ENCODE measurements at places on chromosomes 2 and 18. TPM values are rescaled to one million over a fixed set of nuclear protein-coding genes. Genes with fewer than 3 reads are reported as not detected.

DNA sequence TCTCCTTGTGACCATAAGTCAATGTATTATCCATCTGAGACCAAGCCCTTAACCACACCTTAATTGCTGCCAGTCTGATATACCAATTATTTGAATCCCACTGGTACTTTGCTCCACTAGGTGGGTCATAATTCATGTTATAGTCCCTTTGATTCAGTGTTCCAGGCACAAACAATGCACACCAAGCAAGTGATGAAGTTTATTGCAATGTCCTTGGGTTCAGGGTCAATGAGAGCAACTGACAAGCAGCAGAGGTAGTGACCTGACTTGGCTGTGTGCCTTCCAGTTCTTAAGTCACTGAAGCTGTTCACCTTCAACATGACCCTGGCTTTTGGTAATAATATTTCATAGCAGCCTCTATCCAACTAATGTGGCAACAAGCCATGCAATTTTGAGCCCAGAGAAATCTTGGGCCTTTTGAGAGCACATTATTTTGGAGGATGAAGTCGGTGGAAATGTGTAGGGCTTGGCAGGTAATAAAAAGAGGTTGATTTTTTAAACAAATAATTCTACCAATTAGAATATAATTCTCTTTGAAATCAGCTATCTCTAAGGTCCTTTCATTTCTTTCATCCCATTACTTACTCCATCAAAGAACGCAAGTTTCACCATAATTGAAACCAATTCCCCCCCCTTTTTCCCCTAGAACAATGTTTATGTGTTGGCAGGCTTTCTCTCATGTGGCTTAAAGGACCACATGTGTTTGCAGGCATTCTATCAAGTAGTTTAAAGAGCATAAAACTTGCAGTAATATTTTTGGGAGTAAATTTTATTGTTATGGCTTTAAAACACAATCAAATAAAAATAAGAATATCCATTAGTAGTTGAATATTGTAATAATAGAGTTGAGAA lies 3.1 kb upstream of the CPO start:
- DNase-seq: no peak

DNA sequence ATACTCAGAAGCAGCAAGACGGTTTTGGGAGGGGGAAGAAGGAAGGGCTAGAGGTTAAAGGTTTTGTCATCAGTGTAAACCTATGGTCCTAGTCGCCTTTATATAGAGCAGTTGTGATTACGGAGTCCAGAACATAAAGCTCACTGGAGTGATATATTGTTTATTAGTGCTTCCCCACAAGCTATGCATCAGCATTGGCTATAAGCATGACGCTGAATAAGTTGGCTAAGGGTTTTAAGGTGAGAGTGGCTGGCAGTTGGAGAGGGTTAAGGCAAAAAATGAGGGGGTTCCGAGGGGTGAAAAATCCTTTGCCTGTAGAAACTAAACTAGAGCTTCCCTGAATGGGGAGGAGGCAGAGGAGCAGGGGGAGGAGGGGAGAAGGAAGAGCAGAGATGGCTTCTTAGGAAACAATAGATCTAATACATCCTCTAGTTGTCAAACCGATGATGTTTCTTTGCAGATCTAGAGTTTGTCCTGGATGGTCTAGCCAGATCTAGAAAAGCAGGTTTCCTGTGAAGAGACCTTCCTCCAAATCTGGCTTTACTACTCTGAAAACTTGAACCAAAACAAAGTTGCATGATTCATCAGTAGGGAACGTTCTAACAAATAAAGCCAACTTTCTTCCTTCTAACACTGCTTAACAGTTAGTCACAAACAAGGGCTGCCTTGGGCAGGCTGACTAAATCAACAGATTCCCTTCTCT lies 2.5 kb downstream of the KLF7 start:
- DNase-seq: no peak

EMX1 gene
- total RNA-seq: not detected

XIRP2 gene
- not detected for total RNA-seq

KHK gene
- total RNA-seq: 3.3 TPM

DNA sequence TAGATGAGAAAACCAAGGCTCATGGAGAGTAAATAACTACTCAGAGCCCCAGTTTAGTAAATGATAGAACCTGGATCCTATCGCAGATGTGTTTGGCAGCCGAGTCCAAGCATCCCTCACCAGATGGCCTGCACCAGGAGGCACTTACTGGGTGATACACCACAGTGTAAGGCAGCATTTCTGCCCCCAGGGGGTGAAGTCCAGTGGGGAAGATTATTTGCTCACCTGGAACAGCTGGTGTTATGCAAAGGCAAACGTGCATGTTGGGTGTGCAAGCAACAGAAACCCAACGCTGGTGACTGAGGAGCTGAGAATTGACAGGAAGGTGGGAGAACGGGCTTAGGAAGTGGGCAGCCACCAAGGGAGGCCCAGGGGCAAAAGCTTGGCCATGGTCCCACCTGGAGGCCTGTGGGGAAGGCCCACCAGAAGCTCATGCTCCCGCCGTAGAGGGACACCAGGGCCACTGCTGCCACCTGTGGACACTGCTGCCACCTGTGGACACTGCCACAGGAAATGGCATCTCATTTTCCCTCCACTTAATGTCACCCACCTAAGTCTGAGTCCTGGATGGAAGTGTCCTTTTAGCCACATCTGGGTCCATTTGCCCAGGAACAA lies 100.6 kb downstream of the TFCP2L1 start:
- no peak for DNase-seq

RALBP1 gene
- total RNA-seq: 74.4 TPM

CHRNG gene
- not detected for total RNA-seq

DNA sequence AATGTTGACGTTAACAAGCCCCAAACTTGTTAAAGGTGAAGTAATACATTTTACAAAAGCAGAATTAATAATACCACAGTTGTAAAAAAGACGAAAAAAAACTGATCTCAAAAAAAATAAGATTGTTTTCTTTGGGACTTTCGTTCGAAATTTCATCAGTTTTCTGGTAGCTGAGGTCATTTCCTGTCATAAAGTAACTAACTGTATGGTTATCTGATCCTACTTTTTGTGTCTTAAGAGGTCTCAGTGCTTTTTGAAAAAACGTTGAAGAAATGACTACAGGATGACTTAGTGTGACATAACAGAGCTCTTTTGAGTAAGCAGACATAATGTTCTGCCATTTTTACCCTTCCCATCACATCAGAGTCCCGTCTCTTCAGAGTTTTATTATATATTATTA lies 79.3 kb downstream of the BIRC6 start:
- DNase-seq: no peak

DNA sequence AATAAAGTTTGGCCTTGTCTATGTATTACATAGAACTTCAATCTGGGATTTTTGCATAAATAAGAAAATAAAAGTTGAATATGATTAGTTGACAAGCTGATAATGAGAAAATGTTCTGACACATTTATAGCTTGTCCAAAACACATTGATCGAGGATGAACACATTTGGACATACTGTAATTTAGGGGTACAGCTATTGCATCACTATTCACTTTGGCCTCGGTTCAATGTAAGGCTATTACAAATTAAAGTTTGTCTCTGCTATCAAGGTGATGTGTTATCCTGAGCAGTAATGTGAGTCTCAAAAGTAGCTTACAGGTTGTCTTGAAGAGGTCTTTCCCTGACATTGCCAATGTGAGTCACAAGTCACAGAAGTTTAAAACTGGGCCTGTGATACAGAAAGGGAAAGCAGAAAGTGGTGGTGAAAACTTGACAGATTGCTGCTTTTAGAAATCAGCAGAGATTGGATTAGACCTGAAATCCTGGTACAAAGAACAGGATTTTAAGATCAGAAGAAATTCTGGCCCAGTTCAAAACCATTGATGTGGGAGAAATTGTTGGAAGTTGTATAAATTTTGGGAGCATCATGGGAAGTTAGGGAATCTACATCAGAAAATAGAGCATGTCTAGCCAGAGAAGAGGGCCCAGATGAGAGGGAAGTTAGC lies 674.1 kb downstream of the NYAP2 start:
- DNase-seq: no peak

Measured in omental fat pad (tissue), 4 donors.